ENCODE measurements at places on chromosomes 1 and 21. TPM values are rescaled to one million over a fixed set of nuclear protein-coding genes. Genes with fewer than 3 reads are reported as not detected.

CDK18 gene
- total RNA-seq: 0.72 TPM

KCTD3 gene
- 55.7 TPM for total RNA-seq

TCHHL1 gene
- total RNA-seq: not detected

CD55 gene
- 5.6 TPM for total RNA-seq

PTPRU gene
- total RNA-seq: 9.4 TPM

CYP4X1 gene
- 0.59 TPM for total RNA-seq

RRAGC gene
- 64.5 TPM for total RNA-seq

SDHC gene
- total RNA-seq: 26.5 TPM

CFHR4 gene
- total RNA-seq: not detected

SYNC gene
- 129 TPM for total RNA-seq

SLC44A5 gene
- 0.36 TPM for total RNA-seq

IL22RA1 gene
- total RNA-seq: under 0.01 TPM

LCK gene
- total RNA-seq: 0.29 TPM

GRCh38 chr1:241213139-241213538 is 143.9 kb downstream of the RGS7 start:
- DNase-seq: no peak

- peak; percentile 96 for DNase-seq
Observed at GRCh38 chr1:53108646-53109580, 33.5 kb downstream of the SLC1A7 start.

- DNase-seq: no peak
Observed at GRCh38 chr1:161494091-161494735, 11.0 kb upstream of the FCGR2A start.

GRCh38 chr1:15952317-15953258 is 23.3 kb downstream of the ZBTB17 start:
- DNase-seq: peak; percentile 96

DNA sequence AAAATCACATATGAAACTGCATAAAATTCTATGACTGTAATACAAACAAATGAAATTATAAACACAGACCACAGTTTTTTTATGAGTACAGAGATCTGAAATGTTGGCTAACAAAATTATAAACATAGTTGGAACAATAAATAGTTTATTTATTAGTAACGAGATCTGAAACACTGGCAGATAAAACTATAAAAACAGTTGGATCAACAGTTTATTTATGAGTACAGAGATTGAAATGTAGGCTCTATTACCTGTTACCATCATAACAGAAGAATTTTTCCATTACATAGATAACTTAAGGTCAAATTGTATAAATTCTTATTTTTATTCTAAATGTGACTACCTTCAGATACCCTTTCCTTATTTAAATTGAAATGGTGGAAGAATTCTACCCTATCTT is 14.5 kb downstream of the EYA3 start:
- no peak for DNase-seq

DNA sequence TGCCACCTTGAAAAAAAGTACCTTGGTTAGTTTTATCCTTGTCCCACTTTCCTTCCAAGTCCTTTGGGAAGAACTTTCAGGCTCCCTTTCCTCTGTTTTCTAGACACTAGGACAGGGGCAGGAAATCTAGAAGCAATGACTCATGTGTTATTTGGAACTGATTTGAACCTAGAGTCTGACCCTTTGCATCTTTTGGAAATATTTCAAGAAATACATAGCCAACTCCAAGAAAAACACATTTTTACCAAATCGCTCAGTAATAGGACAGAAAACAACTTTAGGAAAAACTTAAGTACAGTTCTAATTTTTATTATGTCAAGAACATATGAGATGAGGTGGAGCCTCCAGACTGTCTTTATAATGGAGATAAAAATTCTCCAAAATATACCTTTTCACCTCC is 292.4 kb downstream of the PTBP2 start:
- DNase-seq: no peak

DNA sequence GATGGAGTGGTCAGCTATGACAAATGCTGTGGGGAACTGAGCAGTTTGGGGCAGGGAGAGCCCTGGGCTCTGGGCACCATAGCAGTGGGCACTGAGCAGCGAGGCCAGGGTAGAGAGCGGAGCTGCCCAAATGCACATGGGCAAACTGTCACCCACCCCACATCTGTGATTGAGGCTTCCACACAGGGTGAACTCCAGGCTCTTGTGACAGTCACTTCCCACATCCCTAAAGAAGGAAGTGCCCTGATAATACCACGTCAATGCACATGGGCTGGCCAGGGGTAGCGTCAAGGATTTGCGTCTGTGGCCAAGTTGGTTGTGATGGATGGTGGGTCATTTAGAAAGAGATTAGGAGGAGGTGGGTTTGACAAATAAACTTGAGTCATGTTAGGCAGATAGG is 2.6 kb upstream of the GUCA2B start:
- no peak for DNase-seq

GRCh38 chr1:1899266-1899966 is 8.5 kb upstream of the GNB1 start:
- DNase-seq: peak; percentile 67

GRCh38 chr1:203038891-203039608 is 12.8 kb downstream of the PPFIA4 start:
- DNase-seq: peak; percentile 95

DNA sequence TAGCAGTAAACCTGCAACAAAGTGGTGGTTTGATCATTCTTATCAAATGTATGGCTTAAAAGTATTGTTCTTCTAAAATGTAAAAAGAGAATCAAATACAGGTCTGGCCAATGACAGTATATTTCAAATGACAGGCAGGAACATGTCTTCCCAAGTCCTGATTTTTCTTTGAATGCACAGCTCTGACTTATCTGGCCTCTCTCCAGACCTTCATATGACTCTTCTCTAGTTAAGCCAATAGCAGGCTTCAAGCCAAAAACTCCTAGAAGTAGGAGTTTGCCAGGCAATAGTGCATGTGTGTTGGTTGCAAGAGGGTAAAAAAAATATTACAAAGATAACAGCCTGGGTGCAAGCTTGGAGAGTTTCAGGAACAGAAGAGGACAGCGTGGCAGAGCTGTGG is 345.5 kb downstream of the SMYD3 start:
- DNase-seq: no peak

GRCh38 chr1:22259551-22260282 is 116.8 kb upstream of the WNT4 start:
- DNase-seq: no peak

- DNase-seq: no peak
Observed at GRCh38 chr1:204464187-204464631, 30.4 kb downstream of the PIK3C2B start.

GRCh38 chr1:151715726-151716404 is 738 bp downstream of the CELF3 start:
- peak; percentile 77 for DNase-seq

GRCh38 chr1:93715529-93716126 is 34.0 kb upstream of the BCAR3 start:
- no peak for DNase-seq

- no peak for DNase-seq
Observed at GRCh38 chr1:66237722-66238479, 296.1 kb upstream of the SGIP1 start.

GRCh38 chr1:214665606-214666110 is 62.7 kb downstream of the CENPF start:
- no peak for DNase-seq

GRCh38 chr21:34865400-34866241 is 183.5 kb downstream of the RUNX1 start:
- peak; percentile 68 for DNase-seq

DNA sequence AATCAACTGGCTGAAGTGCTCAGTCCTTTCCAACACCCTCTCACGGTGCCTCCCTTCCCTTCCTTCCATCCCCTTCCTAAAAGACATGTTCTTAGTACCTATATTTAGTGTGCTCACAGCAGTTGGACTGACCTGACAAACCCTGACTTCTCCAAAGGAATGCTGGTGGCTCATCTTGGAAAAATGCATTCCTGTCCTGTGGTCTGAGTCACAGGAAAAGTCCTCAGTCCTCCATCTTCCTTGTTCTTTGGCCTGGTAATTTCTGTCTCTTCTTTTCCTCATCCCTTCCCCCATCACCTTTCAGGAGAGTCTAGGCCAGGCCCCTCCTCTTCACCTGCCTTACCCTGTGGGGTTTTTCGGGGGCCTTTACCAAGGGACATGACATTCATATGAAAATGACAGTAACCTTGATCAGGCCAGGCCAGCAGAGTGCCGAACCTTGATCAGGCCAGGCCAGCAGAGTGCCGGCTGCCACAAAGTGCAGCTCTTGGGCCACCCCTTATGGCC is 7.2 kb downstream of the ATP1B1 start:
- DNase-seq: peak; percentile 79

DNA sequence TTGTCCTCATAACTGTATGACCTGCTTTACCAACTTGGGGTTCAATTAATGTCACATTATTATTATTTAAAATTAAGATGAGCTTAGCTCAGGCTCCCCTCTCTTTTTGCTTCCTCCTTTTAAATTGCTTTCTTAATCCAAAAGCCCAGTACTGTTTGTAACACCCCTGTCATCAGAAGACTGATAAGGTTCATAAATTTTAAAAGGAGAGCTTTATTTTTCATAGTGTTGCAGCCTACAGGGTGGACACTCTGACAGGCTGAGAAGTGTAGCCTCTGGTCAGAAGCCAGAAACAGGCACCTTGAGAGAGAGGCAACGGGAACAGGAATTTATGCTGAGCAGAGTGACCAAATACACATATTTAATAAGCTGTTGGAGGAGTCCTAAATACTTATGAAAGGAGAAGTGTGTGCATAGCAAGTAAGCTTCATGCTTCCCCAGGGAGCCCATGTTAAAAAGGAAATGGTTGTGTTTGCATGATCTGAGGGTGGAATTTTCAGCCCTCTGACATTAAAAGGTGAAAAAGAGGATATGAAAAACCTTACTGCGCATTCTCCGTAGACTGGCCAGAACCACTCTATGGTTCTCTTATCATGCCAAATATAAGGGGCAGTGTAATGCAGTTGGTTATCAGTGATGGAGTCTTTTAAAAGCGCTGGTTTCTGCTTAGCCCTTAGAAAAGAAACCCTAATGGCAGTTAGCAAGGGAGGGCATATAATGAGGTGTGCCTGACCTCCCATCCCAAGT is 30.5 kb upstream of the FGGY start:
- DNase-seq: no peak

GRCh38 chr21:38879912-38880576 is 74.3 kb downstream of the ETS2 start:
- no peak for DNase-seq

GRCh38 chr1:185862235-185862634 is 128.0 kb downstream of the HMCN1 start:
- DNase-seq: no peak

GRCh38 chr1:227415115-227415790 is 97.0 kb upstream of the CDC42BPA start:
- no peak for DNase-seq

DNA sequence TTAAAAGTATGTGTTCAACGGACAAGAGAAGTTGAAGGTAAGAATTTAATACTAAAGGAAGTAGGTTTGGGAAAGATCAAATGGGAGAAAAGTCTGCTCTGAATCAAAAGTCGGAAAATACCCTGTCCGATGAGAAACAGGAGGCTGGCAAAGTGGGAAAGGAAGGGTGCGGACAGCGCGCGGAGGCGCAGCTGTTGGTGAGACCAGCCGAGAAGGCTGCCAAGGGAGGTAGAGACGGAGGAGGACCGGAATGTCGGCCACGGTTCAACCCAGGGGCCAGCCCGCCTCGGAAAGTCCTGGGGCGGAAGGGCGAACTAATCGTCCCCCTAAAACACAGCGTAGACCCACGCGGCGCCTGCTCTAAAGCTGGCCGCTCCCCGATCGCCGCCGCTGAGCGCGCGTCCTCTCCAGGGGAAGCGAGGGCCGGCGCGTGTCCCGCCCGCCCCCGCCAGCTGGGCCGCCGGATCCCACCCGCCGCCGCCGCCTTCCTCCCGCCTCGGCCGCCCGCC is 639 bp upstream of the SPATA1 start:
- peak; percentile 85 for DNase-seq

GRCh38 chr1:32636914-32637645 is 13.3 kb downstream of the ZBTB8OS start:
- DNase-seq: no peak

- DNase-seq: no peak
Observed at GRCh38 chr1:119449971-119450370, 35.0 kb downstream of the HSD3B2 start.

Measured in osteoblast (primary cell).